AG09319 (cell line): ENCODE measurements at places on chromosomes 1 and 21.

DNA sequence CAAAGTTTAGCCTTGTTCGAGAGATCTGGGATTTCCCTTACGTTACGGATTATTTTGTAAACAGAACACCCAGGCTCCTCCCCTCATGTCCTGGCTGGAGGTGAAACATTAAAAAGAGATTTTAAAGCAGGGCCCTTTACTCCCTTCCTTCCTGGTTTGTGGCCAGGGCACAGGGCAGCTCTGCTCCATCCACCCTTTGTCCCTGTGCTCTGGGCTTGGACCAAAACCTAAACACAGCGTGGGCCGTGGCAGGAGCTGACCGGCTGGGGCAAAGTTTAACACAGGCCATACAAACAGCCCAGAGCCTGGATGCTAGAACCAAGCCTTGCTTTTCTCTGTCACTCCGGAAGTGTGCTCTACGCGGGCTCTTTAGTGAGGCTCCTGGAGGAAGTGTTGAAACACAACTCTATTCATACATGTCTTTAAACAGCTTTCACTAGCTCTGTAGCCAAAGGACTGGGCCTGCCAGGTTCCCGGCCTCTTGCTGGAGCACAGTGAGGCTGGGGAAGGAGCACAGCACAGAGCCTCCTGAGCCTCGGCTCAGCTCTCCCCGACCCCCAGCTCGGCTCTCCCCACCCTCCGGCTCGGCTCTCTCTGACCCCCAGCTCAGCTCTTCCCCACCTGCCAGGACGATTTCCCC lies 84.7 kb downstream of the PDE9A start:
- DNase-seq = no peak

- no peak for DNase-seq
These were observed 7.2 kb downstream of the PKP1 start for GRCh38 chr1:201290551-201290950.

GRCh38 chr1:84756001-84756400 lies 65.7 kb upstream of the SSX2IP start:
- no peak for DNase-seq

GRCh38 chr1:155454096-155454495 lies 108.5 kb downstream of the ASH1L start:
- no peak for DNase-seq

- no peak for DNase-seq
These were observed 75.2 kb downstream of the CDC42BPA start for GRCh38 chr1:227242811-227243682.

- DNase-seq = no peak
These were observed 28.5 kb downstream of the PLEKHA6 start for GRCh38 chr1:204331275-204331674.

DNA sequence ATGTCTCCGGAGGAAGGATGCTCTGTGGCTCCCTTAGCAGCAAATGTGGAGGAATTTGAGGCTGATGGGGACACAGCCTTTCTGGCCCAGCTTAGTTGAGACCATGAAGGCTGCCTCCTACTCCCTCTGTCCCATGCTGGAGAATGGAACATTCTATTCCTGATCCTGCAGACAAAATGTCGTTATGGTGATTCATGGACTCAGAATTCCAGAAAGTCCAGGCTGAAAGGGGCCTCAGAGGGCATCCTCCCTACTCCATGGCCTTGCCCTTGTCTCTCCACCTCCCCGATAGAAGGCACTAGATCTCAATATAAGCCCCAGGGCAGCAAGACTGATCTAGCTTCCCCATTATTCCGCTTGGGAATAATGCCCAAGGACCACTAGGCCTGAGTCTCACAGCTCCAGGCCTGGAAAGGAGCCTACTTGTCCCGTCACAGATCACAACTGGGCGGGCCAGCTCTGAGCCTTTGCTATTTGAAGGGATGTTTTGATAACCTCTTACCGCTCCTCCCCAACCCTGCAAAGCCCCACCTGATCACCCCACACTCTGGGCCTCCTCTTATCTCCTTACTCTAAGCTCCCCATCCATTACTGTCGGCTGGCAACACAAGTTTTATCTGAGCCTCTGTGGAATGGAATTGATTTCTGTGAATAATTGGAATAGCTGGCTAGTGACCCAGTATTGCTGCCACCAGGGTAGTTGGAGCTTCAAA lies 52.8 kb upstream of the TRABD2B start:
- DNase-seq = no peak

DNA sequence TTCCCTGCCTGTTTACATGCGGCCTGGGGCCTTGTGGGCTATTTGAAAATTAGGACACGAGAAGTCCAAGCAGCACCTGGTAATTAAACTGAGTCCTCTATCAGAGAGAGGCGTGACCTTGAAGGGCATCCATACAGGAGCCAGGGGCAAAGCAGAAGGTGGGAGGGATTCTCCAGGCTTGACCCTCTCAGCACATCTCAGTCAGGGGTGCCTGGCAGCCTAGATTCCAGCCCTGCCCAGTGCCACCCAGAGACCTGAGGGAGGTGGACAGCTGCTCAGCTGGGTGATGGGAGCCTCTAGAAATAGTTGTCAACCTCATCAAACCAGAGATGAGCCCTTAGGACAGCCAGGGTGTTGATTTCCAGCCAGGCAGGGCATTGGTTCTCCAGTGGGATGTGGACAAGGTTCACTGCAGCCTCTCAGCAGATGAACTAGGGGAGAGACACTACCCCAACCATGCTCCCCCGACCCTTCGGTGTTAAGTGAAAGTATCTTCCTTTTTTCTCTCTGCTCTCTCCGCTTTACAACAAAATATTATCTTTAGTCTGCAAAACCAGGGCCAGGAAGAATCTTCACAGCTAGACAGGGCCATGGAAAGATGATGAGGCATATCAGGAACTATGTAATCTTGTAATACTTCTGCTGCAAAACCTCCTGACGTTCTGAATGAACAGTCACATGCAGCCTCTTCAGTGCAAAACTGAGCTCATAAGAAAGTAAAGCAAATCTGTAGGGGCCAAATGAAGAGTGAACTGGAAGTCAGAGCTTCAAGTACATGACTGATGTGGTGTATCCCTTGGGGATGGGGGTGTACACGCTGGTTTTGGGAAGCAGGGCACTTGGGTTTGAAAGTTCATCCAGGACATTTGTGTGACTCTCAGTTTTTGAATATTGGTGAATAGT lies 35.9 kb upstream of the ATP5PO start:
- no peak for DNase-seq

GRCh38 chr1:84143796-84144565 lies at the start of gene PRKACB:
PRKACB (plus strand) TSS chr1:84144271; CDS start chr1:84144362, 91 bp downstream.
- DNase-seq = no peak

- DNase-seq = no peak
These were observed 163.3 kb downstream of the ETS2 start for GRCh38 chr21:38968887-38969543.

GRCh38 chr1:89896105-89896942 lies 75.5 kb downstream of the LRRC8D start:
- DNase-seq = no peak

DNA sequence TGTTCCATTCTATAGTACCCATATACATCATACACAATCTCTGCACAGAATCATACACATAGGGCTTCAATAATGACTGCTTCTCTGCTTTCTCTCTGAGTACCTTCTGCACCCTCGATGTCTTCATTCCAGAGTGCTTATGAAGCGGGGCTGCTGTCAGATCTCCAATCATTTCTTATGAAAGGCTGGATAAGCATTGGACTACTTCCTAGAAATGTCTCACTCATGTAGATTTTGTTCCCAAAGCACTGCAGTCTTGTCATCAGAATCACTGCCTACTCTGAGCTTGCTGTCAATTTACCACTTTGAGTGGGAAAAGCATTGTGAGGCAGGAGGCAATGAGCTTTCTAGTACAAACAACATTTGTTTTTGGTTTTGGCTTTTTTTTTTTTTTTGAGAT lies 179.0 kb downstream of the SLC35F3 start:
- DNase-seq = no peak

- DNase-seq = no peak
These were observed 152.6 kb downstream of the PTPRU start for GRCh38 chr1:29388884-29389283.

DNA sequence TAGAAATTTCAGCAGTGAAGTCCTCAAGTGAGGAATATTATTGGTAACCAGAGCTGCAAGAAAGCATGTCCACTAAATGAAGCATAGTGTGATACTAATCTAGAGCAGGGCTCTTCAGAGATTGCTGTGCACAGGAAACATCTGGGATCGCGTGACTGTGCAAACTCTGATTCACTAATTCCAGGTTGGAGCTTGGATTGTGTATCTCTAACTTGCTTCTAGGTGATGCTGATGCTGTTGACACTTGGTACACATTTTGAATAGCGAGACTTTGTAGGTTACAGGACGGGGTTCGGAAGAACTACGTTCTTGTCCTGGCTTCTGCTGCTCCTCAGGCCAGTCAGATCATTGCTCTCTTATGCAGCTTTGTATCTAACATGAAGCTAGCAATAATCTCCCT lies 66.5 kb downstream of the PRRX1 start:
- DNase-seq = no peak

DNA sequence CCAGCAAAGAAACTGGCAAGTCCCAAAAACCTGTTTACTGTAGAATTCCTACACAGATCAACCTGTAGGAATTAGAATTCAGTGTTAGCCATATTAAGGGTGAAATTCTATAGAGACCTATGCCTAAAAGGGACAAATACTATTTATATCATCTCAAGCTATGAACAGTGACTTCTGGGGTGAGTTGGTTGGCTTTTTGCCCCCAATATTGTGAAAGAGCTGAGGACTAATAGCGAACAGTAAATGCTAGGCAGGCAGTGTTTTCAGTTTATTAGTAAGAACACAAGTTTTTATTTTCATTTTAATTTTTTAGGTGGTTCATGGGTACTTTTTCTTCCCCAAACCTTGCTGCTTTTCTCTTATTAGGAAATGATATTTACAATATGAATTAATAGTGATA lies 15.3 kb downstream of the SLC16A4 start:
- no peak for DNase-seq

GRCh38 chr1:96365076-96365475 lies 356.5 kb upstream of the PTBP2 start:
- DNase-seq = no peak

DNA sequence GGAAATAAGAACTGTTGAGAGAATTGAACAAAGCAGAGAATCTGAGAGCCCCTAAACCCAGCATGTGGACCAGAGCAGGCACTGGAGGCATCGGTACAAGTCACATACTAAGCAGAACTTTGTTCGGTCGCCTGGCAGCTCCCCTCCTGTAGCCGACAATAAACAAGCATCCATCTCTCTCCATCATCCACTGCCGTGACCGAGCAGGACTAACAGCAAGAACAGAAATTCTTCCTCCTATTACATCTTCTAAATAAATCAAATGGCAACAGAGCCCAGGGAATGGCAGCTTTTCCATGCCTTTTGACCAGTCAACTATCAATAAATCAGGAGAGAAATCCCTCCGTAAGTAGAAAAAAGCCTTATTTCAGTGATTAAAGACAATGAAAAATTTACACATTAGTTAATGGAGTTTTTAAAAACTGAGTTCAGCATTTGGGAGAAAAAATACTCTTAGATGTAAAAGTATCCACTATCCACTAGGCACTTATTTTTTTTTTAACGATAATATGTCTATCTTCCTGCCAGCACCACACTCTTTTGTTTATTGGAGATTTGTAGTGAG lies 36.5 kb downstream of the PTPN14 start:
- DNase-seq = no peak

DNA sequence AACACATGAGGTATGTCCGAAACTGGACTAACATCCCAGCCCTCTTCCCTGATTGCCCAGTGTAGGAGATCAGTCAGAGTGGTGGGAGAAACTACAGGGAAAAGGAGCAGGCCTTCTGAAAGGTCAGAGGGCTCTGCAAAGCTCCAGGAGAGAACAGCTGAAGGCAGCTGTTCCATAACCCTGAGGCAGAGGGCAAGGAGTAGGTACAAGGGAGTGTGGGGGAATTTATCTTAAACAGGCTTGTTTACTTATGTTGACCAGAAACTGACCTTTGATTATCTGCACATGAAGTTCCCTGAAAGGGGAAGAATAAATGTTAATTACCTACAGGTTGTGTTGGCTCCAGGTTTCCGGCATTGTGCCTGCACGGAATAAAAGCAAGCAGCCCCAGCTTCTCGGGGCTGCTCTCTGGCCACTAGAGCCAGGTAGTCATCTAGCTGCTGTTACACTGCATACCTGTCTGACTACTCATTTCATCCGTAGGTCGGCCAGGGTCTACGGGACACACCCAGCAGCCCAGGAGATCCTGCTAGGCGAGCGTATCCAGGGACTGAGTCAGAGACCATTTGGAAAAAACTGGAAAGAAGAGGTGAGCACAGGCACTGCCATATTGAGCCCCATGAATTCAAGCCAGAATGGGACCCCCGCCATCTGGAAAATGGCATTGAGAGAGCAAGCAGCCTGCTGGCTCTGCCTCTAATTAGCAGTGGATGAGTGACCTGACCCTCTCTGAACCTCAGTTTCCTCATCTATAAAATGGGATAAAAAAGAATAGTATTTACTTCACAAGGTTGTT lies 14.9 kb upstream of the PAQR7 start:
- DNase-seq = no peak

DNA sequence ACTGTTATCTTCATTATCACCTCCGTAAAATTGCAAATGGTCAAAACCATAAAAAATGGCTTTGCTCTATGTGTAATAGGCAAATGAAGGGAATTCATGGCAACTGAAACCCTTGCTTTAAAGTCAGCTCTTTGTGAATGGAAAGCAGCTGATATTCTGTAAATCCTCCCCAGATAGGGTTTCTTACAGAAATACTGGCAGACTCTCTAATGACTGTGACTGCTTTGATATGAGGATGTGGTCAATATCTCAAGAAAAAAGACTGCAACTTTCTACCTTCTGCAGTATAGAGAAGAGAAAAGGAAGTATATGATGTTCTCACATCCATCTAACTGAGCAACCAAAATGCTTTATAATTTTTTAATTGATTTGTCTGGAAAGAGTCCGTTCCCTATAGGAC lies 193.1 kb downstream of the ST6GALNAC3 start:
- DNase-seq = no peak

GRCh38 chr1:11707621-11708276 lies 16.2 kb downstream of the DRAXIN start:
- no peak for DNase-seq

DNA sequence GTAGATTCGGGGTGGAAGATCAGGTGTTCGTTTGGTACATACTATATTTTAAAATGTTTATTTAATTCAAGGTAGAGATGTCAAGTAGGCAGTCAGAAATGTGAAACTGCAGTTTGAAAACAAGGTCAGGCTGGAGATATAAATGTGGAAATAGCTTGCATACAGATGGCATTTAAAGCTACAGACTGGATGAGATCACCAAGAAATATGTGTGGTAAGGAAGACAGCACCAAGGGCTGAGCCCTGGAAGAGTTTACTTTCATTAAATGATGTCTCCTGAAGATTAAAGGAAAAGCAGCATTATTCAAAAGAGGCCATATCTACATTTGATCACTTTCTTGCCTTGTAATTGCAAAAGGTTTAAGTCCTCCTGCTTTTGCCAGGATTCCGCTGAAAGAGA lies 271.3 kb downstream of the PTBP2 start:
- no peak for DNase-seq

DNA sequence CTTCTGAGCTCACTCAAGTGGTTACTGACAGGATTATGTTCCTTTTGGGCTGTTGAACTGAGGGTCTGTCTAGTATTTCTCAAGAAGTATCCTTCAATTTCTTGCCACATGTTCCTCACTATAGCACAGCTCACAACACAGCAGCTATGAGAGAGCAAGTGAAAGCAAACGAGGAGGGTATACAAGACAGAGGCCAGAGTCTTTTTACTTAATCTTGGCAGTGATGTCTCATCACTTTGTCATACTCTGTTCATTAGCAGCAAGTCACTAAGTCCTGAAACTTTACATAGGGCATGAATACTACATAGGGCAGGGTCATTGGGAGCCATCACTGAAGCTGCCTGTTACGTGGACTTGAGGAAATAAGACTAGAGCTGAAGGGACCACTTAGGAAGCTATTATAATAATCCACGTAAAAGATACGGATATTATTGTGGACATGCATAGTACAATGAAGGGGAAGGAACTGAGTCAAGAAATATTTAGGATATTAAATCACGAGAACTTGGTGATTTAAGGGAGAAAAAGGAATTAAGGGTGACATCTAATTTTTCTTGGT lies 63.7 kb downstream of the SLC30A7 start:
- no peak for DNase-seq
